ENCODE measurements at places on chromosomes 7 and 10.

- no peak for DNase-seq
These were observed 151.5 kb downstream of the GLI3 start for GRCh38 chr7:42085531-42085930.

DNA sequence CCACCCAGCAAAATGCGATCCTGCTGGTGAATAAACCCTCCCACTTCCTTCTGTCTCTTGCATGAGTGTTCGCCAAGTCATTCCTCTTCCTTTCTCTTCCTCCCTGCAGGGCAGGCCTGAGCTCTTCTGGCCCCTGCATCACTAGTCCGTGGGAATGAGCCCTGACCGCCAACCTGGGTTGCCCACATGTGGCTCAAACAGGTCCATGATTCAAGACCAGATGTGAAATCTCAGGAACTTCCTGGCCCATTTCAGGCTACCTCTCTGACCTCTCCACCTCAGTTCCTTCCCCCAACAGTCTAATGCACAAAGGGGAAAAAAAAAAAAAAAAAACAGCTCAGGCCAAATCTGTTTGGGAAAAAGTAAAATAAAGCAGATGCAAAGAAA is 5.4 kb upstream of the YWHAG start:
- DNase-seq = no peak

- no peak for DNase-seq
These were observed 79.6 kb downstream of the ANKRD7 start for GRCh38 chr7:118304100-118304499.

- peak; percentile 76 for DNase-seq
These were observed at the start of gene UBE3C for GRCh38 chr7:157138424-157139110. UBE3C (plus strand) TSS chr7:157138926; CDS start chr7:157139273, 347 bp downstream.

GRCh38 chr7:156194813-156195212 is 382.6 kb upstream of the SHH start:
- no peak for DNase-seq

- DNase-seq = no peak
These were observed 534.3 kb downstream of the PARD3 start for GRCh38 chr10:34280599-34281374.

DNA sequence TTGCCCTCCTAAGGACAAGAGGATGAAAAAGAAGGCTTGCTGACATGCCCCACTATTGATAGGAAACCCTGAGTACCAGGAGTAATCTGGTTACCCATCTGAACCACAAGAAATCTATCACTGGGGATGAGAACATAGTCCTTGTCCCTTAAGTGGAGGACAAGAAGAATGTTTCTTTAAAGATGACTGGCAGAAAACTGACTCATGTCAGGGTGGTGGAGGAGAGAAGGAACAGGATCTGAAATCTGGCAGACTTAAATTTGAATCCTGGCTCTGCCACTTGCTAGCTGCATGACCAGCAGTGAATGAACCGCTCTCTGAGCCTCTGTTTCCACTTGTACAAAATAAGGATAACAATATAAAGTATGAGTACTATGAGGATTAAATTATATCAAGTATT is 38.9 kb upstream of the XPNPEP1 start:
- DNase-seq = no peak

GRCh38 chr10:16756561-16757221 is 60.5 kb downstream of the RSU1 start:
- DNase-seq = no peak

- no peak for DNase-seq
These were observed 343.7 kb downstream of the TCERG1L start for GRCh38 chr10:130967784-130968183.

- DNase-seq = no peak
These were observed 4.4 kb upstream of the SNX13 start for GRCh38 chr7:17944720-17945119.

DNA sequence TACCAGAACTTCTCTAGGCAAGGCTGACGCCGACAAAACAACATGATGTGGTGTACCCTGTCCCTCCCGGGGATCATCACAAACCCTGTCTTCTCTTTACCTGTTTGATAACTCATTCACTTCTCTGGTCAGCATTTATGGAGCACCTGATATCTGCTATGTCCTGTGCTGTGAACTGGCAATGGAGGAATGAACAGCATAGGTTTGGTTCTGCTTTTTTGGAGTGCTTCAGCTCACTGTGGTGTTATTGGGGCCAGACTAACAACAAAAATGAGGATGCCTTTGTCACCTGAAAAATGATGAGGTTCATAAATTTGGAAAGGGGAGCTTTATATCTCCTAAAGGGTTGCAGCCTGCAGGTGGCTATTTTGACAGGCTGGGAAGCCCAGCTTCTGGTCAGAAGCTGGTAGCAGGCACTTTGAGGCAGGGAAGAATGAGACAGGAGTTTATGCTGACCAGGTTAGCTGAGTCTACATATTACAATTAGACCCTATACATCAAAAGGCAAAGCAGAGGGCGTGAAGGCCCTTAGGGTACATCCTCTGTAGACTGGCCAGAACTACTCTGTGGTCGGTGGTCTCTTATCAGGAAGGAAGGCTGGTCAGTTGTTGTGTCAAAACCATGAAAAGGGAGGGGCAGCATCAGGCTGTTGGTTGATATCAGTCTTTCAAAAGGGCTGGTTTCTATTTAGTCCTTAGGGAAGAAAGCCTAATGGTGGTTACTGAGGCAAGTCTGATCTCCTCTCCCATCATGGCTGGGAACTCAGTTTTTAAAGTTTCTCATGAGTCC is 42.3 kb downstream of the SH2D4B start:
- DNase-seq = no peak

GRCh38 chr7:140404565-140405065 is 757 bp downstream of the RAB19 start:
- no peak for DNase-seq

GRCh38 chr7:87113077-87113476 is 39.2 kb upstream of the DMTF1 start:
- DNase-seq = no peak

DNA sequence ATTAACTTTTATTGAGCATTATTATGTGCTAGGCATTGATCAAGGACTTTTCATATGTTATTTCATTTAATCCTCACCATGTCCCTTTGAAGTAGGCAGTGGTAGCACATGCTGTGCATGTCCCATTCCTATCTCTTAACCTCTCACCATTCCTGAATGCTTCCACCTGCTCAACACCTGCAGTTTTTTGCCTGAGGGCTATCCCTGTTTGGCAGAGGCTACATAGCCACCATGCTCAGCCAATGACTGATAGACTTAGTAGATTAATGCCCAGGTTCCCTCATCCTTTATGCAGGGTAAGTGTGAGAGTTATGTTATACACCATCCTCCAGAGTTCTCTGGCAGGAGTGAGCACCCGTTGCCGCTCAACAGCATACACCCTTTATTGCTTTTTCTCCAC is 387.8 kb downstream of the BBS9 start:
- DNase-seq = no peak

GRCh38 chr7:65609131-65609530 is 235.5 kb downstream of the ZNF92 start:
- DNase-seq = no peak

DNA sequence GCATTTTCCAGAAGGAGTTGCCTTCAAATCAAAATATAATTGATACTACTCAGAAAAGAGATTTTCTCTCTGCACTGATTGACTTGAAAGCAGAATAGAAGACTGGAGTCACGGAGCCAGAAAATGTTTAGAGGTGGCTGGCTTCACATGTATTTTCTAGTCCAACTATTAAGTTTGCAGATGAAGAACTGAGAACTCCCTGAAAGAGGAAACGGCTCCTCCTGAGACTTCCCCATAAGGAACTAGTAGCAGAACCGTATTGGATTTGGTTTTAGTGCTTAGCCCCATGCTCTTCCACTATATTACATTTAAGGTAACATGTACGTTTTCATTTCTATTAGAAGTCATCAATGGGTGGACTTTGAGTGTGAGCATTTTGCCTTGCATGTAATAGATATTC is 946.3 kb downstream of the CNTNAP2 start:
- DNase-seq = no peak

DNA sequence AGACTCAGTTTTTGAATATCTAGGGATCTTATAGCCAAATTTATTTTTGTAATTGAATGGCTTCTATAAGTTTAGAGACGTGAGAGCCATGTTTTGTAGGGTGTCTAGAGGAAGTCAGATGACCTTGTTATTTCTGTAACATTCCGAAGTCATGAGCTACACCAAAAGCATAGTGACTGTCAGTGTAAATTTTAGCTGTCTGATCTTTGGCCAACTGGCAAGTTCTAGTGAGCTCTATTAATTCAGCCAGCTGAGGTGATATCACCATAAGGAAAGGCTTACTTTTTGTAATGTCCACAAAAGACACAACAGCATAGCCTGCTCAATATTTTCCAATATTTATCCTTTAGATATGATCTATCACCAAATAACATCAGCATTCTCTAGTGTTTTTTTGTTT is 9.9 kb upstream of the NT5C3A start:
- no peak for DNase-seq

DNA sequence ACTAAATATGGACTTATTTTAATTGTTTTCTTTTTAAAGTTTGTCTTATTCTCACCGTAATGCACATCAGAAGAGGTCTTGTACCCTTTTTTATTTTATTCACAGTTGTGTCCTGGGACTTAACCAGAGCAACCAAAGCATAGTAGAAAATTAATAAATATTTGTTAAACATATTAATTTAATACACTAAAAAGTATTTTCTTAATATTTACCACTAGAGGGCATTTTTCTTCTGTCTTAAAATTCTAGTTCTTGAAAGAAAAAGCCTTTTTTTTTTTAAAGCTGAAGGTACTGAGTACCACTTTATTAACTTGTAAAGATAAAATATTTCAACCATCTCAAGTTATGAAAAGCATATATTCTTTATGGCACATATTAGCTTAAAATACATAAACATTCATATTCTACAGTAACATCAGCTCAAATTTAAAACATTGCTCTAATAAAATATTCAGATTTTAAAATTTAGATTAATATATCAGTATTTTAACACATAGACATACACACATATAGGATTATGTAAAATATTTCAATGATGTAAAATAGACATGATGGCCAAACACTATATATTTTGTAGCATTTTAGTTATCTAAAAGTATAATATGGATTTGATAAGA is 260.4 kb downstream of the SEMA3A start:
- DNase-seq = no peak

DNA sequence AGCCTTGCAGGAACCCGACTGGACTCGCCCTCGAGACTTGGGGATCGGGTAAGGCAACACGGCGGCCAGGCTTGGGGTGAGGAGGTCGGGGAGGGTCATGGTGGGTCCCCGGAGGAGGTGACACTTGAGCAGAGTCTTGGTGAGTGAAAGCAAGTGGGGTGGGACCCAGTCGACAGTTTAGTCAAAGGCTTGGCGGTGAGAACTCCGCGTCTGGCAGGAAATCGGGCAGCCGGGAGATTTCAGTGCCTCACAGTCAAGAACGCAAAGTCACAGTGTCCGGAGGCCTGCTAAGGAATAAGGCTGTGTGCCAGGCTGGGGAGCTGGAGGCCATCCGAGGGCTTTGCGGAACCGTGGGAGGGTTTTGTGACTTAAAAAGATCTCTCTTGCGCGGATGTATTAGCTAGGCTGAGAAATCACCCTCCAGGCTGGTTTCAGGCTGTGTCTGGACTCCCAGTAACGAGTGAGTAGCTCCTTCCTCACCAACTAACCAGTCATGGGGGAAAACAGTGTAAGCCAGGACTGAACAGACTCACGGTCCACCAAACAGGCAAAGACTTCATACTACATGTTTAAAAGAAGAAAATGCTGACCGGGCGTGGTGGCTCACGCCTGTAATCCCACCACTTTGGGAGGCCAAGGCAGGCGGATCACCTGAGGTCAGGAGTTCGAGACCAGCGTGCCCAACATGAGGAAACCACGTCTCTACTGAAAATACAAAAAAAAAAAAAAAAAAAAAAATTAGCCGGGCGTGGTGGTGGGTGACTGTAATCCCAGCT is 613 bp downstream of the AP5Z1 start:
- DNase-seq = peak; percentile 50

- no peak for DNase-seq
These were observed 25.7 kb downstream of the PRKAG2 start for GRCh38 chr7:151851145-151851751.

GRCh38 chr7:107811934-107812333 is 8.9 kb upstream of the SLC26A3 start:
- no peak for DNase-seq

GRCh38 chr7:20440472-20441105 is 109.9 kb downstream of the ITGB8 start:
- DNase-seq = no peak

GRCh38 chr7:80412842-80413241 is 99.0 kb downstream of the GNAT3 start:
- DNase-seq = no peak

DNA sequence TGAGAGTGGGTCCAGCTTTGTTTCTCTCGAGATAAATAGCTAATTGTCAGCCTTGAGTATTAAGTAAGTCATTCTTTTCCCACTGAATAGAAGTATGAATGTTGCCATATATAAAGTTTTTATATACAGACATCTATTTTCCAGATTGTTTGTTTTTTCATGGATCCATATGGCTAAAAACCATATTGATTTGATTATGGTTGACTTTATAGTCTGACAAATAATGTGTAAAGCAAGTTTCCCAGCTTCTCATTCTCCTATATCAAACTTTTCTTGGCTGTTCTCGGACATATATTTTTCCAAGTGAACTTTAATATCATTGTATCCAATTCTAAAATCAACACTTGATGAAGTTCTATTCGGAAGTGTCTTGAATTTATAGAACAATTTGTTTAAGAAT is 352.4 kb upstream of the MEOX2 start:
- DNase-seq = no peak

- DNase-seq = no peak
These were observed 32.9 kb upstream of the CAPZA2 start for GRCh38 chr7:116829493-116829892.

GRCh38 chr10:28915989-28916588 is 238.8 kb downstream of the BAMBI start:
- DNase-seq = no peak

GRCh38 chr7:69599955-69600709 is 1.9 kb downstream of the AUTS2 start:
- DNase-seq = no peak

Data from activated naive CD4-positive, alpha-beta T cell (primary cell).